GM23248 (cell line): ENCODE measurements at places on chromosomes 4 and X. TPM values are rescaled to one million over a fixed set of nuclear protein-coding genes. Genes with fewer than 3 reads are reported as not detected.

Gene GYPE
- 2.5 and 6.6 TPM in 2 replicates for total RNA-seq

Gene ANK2
- total RNA-seq, result 25.9 and 53.1 TPM in 2 replicates

Gene RHOXF2
- not detected in 2 replicates for total RNA-seq

Gene CRMP1
- not detected in 2 replicates for total RNA-seq

Gene SHROOM3
- total RNA-seq, result 44.6 and 50.7 TPM in 2 replicates
